ENCODE measurements at places on chromosomes 5 and 9.
A peak's percentile ranks its signal among the peaks of the same experiment; 100 is the strongest.

DNA sequence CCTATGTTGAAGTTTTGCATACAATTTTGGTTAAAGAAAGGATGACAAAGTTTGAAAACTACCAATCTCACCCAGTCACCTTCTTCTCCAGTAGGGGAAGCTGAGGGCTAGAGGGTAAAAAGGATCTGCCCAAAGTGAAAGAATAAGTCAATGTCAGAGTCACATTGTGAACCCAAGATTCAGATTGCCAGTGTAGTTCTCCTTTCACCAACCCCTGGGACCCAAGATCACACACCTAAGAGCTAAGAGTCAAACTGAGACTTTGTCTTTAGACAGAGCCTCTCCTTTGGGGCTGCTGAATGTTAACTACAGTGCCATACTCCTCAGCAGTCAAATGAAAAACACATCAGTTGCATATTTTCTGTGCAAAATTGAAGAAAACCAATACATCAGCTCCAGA lies 210.6 kb downstream of the ATP10B start:
- no peak for DNase-seq

DNA sequence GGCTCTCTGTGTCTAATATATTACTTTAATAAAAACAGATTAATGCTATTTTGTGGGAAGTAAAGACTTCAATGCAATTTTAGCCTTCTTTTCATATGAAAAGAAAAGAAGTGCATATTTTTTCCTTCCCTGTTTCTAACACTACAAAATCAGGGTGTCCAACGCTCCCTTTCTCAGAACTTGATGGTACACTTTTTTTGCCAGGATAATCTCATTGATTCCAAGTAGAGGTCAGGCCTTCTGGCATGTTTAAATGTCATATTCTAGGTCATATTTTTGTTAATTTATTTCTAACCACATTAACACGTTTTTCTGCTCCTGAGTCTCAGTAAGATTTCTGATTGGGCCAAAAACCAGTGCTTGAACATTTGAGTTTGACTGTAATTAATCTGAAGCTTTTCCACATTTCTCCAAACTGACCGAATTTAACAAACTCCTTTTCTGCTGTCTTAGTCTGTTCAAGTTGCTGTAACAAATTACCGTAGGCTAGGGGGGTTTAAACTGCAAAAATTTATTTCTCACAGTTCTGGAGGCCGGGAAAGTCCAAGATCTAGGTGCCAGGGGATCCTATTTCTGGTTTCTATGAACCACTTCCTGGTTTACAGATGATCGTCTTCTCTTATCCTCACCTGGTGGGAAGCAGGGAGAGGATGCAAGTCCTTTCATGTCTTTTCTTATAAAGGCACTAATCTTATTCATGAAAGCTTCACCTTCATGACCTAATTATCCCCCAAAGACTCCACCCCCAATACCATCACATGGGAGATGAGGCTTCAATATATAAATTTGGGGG lies 63.2 kb upstream of the ELL2 start:
- DNase-seq = no peak

DNA sequence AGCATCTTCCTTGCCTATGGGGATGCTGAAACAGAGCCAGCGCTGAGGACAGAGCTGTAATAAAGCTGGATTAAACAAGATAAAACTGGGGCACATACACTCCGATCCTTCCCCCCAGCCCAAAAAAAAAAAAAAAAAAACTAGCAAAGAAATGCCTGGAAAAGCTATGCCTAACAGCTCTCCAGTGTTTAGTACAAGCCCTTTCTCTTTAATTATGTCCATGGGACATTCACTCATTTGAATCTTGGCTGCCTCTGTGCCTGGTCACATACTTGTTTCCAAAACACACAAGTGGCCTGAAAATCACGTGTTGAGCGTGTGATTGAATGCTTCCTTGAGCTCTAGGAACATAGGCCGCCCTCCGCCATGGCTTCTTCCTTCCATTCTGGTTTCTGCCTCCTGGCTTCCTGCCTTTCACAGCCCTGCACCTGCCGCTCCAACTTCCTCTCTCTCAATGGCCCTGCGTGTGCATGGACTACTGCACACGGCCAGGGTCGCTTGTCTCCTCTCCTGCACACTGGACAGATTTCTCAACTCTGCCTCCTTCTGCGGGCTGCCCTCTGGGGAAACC lies 111.0 kb upstream of the RETREG1 start:
- no peak for DNase-seq

GRCh38 chr9:83554278-83554677 lies 16.1 kb upstream of the FRMD3 start:
- DNase-seq = no peak

DNA sequence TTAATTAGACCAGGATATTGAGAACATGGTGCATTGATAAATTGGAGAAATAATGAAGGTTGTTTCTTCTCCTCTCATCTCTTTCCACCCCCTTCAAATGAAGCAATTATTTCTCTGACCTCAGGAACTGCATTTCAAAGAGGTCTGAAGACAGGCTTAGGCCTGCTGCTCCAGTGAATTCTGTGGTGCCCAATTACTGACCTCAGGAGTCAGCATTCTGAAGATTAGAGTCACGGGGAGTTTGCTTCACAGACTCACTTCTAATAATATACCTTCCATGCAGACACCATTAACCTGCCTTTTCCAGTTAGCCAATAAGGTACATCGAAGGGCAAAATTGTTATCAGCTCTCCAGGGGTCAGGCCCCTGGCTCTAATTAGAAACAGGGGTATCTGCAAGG lies 270.9 kb downstream of the GAS1 start:
- no peak for DNase-seq

- DNase-seq = peak; percentile 11
Measured at GRCh38 chr5:43336159-43336558, 22.9 kb upstream of the HMGCS1 start.
